ENCODE measurements at places on chromosomes 13 and 19. TPM values are rescaled to one million over a fixed set of nuclear protein-coding genes. Genes with fewer than 3 reads are reported as not detected.
A peak's percentile ranks its signal among the peaks of the same experiment; 100 is the strongest.

DNA sequence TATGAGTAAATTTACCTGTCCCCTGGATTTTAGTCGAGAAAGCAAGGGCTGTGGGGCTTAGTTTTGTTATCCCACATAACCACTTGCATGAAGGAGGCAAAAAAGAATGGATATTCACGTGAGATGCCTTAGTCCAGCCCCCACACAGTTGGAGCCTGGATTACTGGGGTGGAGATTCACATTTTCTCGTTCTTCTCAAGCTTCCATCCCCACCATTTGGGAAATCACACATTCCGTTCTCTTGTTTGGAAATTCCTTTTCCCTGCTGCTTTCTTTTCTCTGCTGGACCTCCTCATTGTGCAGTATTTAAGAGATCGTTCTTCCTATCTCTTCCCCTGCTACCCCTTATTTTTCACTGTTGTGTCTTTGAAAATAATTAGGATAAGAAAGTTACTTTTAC is 45.1 kb upstream of the FARP1 start:
- DNase-seq = no peak

GRCh38 chr19:33778089-33778791 is 18.4 kb upstream of the KCTD15 start:
- peak; percentile 89 for DNase-seq

- DNase-seq = no peak
Observed at GRCh38 chr13:18946738-18947137, 234.9 kb downstream of the TUBA3C start.

DNA sequence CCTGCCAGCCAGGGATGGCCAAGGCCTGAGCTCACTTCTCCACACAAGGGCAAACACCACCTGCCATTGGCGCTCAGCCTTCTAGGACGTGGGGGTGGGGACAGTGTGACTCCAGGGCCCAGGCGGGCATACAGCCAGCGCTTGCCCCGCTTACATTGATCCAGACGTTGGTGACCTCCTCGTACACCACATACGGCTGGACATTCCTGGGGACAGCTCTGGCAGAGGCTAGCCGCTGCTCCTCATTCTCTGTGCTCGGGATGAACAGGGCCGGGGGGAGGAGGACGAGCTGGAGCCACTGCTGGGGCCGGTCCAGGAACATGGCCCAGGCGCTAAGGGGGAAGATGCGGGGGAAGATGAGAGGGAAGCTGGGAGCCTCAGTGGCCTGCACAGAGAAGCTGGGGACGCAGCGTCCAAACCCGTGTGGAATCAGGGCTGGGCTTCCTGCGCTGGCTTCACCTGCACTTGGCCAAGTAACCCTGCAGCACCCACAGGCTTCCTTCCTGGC is 25.1 kb upstream of the MYDGF start:
- DNase-seq = no peak

GRCh38 chr19:50793558-50794065 is 3.4 kb downstream of the ACP4 start:
- DNase-seq = no peak

DNA sequence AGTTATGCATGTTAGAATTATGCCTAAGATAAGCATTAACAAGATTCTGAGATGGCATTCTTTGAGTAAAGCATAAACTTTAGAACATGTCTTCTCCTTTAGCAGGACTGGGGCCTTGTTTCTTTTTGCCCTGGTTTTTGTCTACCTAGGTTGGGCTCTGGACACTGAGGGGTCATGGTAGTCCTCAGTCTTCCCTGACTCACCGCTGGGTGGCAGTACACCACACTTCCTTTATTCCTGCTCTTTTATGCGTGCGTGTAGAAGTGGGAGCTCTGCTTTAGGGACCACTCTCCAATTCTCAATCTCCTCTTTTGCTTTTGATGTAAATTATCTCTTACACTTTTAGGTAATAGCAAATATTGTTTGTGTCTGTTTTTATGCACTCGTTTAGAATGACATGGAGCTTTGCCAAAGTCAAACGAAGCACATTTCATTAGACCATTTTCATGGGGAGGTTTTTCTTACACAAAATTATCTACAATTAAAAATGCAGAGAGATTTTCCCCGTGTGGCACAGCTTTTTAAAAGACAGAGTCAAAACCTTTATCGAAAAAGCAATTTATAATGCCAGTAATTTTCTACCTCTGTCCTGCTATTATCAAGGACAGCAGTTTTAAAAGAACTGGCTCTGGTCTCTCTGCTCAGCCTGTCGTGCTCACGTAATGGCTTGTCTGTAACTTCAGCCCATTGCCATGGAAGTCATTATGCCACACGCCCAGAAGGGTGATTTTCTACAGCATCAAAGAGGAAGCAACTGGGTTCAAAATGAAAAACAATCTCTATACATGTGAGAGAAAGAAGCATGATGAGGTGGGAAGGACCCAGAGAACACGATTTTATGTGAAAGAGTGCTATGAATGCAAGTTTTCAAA is 413.9 kb downstream of the COG6 start:
- DNase-seq = peak; percentile 46

GRCh38 chr19:43586346-43586745 is 9.6 kb downstream of the IRGQ start:
- DNase-seq = no peak

GRCh38 chr19:13830741-13831536 is 35.7 kb downstream of the ZSWIM4 start:
- DNase-seq = no peak

DNA sequence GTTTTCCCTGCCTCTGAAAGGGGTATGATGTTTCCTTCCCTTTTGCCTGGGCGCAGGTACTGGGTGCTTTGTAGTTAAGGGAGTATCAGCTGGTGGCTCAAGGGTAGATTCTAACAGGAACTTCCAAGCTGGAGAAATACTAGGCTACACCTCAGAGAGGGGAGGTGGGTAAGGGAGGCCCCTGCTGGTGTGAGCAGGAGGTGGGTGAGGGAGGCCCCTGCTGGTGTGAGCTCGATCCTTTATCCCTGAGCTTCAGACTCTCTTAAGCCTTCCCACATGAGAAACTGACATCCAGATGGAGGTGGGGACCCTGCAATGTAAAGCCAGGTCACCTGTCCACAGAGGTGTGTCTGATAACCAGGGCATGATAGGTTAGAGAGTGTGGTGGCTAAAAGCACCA is 32.1 kb downstream of the CYP2B6 start:
- no peak for DNase-seq

DNA sequence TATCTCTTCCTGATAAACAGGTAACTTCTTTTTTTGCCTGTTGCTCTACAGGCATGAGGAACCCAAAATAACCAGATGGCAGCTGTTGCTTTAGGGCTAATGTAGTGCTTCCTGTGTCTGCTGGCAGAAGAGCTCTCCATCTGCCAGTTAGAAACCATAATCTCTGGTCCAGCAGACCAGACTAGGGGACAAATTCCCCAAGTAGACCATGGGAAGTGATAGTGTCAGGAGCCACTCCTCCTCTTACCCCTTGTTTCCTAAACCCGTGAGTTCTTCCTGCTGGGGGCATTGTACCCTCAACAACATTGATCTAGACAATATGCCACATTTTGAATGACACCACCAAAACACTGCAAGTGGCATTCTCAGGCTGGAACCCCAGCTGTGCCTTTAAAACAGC is 135.9 kb downstream of the DLEU7 start:
- no peak for DNase-seq

- no peak for DNase-seq
Observed at GRCh38 chr13:96700657-96701056, 293.6 kb downstream of the OXGR1 start.

- peak; percentile 45 for DNase-seq
Observed at GRCh38 chr13:106599875-106600797, 32.2 kb upstream of the ARGLU1 start.

DNA sequence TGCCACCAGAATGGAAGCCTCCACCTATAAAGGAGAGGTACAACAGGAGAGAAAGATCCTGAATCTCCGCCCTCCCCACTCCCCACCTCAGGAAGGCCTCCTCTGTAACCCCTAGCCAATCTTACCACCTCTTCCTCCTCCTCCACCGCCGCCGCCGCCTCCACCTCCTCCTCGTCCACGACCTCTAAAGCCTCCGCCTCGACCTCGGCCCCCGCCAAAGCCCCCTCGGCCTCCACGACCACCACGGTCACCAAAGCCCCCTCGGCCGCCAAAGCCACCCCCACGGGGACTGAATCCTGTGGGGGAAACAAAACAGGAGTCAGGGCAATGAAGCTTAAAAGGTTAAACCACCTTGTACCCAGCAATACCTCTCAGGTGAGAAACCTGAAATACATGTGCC is 5.7 kb downstream of the FBL start:
- DNase-seq = no peak

GRCh38 chr13:33918199-33918932 is 100.4 kb downstream of the RFC3 start:
- DNase-seq = no peak

DNA sequence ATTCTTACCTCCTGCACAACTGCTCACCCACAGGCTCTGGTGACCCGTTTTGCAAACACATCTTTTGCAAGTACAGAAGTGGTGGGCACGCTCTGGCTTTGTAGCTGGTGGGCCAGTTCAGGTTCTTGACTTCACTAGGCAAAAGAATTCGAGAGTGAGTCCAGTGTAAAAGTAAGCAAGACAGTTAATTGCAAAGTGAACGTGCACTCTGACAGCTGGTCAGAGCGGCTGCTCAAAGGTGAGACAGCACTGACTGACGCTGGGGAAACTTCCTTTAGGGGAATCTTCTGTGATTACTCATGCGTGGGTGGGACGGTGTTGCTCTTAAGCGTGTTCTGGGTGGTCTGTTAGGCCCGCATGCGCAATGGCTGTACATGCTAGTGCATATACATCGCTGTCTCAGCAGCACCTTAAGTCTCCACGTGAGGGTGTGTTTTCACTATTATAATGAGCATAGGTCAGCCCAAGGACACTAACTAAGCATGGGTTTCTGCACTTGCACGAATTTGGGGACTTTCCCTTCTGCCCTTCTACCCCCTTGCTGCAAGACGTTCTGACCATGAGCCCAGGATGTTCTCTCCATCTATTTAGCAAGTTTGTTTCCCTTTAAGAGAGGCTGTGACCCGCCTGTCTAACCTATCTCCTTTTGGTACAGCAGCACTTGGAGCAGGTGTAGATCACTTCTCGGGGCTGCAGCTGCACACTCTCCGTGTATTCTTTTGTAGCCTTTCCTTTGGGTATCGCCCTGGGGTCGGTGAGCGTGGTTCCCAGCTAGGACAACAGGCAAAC is 30.2 kb upstream of the CD33 start:
- DNase-seq = no peak

DNA sequence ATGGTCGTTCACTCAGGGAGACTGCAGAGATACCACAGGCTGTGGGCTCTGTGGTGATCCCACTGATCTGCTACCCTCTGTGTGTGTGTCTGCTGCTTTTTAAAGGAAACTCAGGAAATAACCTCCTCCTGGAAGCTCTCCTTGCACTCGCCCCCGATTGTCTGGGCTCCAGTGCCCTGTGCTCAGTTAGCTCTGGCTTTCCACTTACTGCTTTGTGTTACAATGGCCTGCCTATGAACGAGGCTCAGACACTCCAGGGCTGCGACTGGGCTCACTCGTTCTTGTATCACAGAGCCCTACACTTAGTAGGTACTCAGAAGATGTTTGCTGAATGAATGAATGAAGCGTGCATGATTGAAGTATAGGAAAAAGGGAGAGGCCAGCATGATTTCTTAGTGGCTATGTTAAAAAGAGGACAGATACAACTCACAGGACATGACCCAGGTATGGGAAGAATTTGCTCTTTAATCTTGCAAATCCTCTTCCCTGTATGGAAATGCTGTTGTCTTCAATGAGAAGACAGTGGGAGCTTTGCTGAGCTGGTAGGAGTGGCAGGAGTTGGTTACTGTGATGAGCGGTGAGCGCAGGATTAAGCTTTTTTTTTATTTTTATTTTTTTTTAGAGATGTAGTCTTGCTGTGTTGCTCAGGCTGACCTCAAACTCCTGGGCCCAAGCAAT is 26.4 kb downstream of the B3GLCT start:
- DNase-seq = no peak

GRCh38 chr13:37450276-37450675 is 148.3 kb downstream of the POSTN start:
- no peak for DNase-seq

DNA sequence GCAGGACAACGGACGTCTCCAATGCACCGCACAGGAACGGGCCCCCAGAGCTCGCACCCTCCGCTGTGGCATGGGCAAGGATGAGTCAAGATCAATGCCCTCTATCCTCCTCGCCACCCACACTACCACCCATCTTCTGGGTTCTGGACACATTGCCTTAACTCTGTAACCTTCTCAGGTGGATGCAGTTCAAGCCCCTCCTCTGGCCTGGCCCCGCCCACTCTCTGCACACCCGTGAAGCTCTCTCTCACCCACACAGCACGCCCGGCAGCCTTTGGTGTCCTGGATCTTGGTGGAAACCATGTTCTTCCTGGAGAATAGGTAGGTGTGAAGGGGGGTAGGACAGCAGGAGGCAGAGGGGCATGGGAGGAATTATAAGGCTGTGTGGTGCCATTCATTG is 20.7 kb downstream of the MAP4K1 start:
- no peak for DNase-seq

- no peak for DNase-seq
Observed at GRCh38 chr13:73767747-73768315, 366.4 kb downstream of the KLF12 start.

GRCh38 chr13:98875146-98875729 is 102.6 kb downstream of the DOCK9 start:
- no peak for DNase-seq

DNA sequence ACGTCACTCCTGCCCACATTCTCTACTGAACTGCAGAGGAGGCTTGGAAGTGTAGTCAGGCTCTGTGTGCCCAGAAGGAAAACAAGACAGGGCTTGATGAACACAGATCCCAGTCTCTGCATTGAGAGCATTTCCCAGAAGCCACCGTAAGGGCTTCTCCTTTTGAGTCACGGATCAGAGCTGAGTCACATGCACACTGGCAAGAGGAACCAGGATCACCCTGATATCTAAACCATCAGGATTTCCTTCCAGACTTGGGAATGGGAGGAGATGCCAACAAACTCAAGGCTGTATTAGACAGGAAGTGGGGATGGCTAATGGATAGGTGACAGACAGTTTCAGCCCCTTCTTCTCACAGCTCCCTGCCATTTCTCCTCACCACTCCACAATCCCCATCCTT is 17.7 kb upstream of the FBXO17 start:
- no peak for DNase-seq

DNA sequence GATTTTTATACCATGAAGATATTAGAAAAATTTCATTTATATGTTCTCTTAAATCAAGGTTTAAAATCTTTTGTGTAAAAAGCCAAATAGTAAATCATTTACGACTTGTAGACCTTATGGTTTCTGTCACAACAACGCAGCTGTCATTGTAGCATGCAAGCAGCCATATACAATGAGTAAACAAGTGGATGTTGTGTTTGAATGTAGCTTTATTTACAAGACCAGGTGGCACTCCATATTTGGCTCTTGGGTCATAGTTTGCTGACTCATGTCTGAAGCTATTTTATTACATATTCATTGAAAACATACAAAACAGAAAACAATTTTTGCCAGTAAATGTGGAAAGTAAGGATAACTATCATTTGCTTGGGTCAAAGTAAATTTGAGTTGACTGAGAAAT is 930.8 kb downstream of the SLITRK5 start:
- DNase-seq = no peak

GRCh38 chr13:30832845-30833332 is 73.2 kb upstream of the MEDAG start:
- no peak for DNase-seq

ZNF525 gene
- total RNA-seq = 31.2 TPM

ZNF93 gene
- 3.4 TPM for total RNA-seq

ZNF20 gene
- 4.8 TPM for total RNA-seq

AKAP11 gene
- total RNA-seq = 42.1 TPM

CCNA1 gene
- 0.22 TPM for total RNA-seq

ZNF613 gene
- 3.3 TPM for total RNA-seq

PSG6 gene
- not detected for total RNA-seq

APOC4 gene
- not detected for total RNA-seq

TNFSF9 gene
- total RNA-seq = not detected

HIF3A gene
- total RNA-seq = not detected

ATP8B3 gene
- total RNA-seq = 15.3 TPM

EBI3 gene
- total RNA-seq = not detected
